ENCODE measurements at places on chromosomes 3 and 15. TPM values are rescaled to one million over a fixed set of nuclear protein-coding genes. Genes with fewer than 3 reads are reported as not detected.

The EPHA6 gene
- total RNA-seq, result 0.57 TPM

The CHRNA5 gene
- 52.4 TPM for total RNA-seq

The MEX3B gene
- 8.5 TPM for total RNA-seq

The USP19 gene
- 60.6 TPM for total RNA-seq

The MME gene
- 1.6 TPM for total RNA-seq

The KY gene
- total RNA-seq, result not detected

The SOX14 gene
- total RNA-seq, result not detected

The ACKR4 gene
- not detected for total RNA-seq
